Activated T-cell treated with anti-CD3 and anti-CD28 coated beads for 1 hour (primary cell): ENCODE measurements at places on chromosomes 13 and 19.

DNA sequence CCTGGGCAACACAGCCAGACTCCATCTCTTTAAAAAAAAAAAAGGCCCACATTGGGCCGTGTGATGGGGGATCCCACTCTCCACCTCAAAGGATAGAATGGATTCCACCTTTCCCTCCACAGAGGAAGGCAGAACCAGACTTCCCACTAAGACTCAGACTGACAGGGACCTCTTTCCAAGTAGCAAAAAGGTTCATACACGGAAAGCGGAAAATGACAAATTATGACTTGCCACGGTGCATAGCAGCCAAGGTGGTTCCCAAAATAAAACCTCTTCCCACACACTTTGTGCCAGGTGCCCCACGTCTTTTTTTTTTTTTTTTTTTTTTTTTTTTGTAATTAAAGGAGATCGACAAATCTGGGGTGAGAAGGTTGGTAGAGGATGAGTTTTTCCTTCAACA, 14.4 kb upstream of the TTYH1 start:
- no peak for DNase-seq

- DNase-seq = no peak
Measured at GRCh38 chr13:110456550-110456949, 105.0 kb downstream of the RAB20 start.

GRCh38 chr13:102651892-102652291, 43.0 kb downstream of the METTL21C start:
- no peak for DNase-seq

GRCh38 chr19:46661735-46662592, 982 bp upstream of the DACT3 start:
- peak; percentile 62 for DNase-seq

GRCh38 chr19:33468361-33469170, 53.0 kb downstream of the PEPD start:
- no peak for DNase-seq

- no peak for DNase-seq
Measured at GRCh38 chr19:50686310-50687032, 33.1 kb downstream of the SHANK1 start.

DNA sequence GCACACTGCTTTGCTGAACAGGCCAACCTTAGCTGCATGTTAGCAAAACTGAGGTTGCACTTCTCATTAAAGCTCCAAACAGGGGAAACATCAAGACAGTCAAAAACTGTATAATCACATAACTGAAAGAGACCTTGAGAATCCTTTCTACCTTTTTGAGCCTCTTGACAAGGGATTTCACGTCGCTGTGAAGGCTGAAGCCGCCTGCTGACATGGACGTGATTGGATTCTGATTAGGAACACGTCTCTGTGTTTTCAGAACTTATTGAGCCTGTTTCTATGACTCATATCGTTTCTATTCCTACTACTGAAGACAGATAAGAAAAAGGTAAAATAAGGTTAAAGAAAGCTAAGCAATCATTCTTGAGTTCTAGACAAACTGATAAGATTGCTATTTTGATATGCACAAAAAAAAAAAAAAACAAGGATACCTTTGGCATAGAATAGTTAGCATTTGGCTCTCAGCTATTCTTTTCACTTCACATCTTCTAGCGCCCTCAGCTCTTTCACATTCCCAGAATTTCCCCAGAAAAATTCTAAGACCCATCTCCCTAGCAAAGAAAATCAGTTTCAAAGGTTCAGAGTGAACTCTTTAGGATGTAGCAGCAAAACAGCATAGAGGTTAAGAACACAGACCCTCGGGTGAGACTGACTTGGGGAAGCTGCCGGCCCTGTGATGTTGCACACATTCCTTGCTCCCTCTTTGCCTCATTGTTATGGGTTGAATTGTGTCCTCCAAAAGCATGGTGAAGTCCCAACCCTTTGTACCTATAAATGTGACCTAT, 81.6 kb downstream of the DOCK9 start:
- no peak for DNase-seq

GRCh38 chr19:46471116-46471733, at the start of gene PNMA8A:
TSS of gene PNMA8A (minus strand) at chr19:46471563. CDS start at chr19:46471035, 528 bp downstream.
- no peak for DNase-seq

DNA sequence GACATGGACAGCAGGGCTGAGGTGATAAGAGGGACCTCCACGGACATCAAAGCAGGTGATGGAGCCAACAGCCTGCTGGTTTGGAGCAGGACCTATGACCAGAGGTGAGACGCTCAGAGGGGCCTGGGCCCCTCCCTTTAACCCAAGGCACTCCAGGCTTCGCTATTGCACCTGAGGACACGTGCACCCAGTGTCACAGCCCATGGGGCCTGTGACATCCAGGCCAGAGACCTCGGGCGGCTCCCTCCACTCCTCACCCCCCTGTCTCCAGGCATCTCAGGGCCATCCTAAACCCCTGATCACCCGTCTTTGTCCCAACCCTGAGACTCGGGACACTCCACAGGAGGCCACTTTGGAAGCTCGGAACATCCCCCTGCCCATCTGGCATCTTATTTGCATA, 12.9 kb downstream of the ADGRE5 start:
- DNase-seq = no peak

DNA sequence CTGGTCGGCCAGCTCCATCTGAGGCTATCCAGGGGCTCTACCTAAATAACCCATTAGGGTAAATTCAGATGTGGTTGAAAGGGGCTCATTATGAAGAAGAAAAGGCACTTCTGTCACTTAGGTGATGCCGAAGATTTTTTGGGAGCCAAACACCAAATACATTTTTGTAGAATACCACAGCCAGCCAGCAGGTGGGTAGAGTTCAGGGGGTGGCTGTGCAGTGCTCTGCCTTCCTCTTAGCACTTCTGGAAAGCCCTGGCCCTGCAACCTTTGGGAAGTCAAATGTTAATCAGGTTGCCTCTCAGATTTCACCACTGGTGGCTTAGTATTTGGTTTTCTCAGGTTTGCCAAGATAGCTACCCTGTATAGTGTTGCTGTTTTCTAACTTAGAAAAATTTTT, 18.5 kb upstream of the GPR18 start:
- DNase-seq = no peak

DNA sequence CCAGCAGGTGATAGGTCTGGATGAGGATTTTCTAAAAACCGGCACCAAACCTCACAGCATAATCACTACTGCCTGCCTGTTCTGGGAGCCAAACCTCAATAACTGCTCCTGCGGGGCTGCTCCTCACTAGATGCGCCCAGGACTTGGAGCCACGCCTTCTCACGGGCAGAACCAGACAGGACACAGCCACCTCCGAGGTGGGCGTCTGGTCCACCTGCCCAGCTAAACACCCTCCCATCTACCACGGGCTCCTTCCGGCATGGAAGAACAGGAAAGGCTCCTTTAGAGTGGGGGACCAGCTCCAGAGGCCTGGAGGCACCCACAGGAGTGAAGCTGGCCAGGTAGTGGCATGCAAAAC, 73.5 kb downstream of the PEPD start:
- DNase-seq = no peak

DNA sequence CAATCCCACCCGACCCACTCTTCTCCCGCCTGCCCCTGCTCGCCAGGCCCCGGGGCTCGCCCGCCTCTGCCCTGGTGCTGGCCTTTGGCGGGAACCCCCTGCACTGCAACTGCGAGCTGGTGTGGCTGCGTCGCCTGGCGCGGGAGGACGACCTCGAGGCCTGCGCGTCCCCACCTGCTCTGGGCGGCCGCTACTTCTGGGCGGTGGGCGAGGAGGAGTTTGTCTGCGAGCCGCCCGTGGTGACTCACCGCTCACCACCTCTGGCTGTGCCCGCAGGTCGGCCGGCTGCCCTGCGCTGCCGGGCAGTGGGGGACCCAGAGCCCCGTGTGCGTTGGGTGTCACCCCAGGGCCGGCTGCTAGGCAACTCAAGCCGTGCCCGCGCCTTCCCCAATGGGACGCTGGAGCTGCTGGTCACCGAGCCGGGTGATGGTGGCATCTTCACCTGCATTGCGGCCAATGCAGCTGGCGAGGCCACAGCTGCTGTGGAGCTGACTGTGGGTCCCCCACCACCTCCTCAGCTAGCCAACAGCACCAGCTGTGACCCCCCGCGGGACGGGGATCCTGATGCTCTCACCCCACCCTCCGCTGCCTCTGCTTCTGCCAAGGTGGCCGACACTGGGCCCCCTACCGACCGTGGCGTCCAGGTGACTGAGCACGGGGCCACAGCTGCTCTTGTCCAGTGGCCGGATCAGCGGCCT, 4.1 kb downstream of the LRFN3 start:
- DNase-seq = no peak

DNA sequence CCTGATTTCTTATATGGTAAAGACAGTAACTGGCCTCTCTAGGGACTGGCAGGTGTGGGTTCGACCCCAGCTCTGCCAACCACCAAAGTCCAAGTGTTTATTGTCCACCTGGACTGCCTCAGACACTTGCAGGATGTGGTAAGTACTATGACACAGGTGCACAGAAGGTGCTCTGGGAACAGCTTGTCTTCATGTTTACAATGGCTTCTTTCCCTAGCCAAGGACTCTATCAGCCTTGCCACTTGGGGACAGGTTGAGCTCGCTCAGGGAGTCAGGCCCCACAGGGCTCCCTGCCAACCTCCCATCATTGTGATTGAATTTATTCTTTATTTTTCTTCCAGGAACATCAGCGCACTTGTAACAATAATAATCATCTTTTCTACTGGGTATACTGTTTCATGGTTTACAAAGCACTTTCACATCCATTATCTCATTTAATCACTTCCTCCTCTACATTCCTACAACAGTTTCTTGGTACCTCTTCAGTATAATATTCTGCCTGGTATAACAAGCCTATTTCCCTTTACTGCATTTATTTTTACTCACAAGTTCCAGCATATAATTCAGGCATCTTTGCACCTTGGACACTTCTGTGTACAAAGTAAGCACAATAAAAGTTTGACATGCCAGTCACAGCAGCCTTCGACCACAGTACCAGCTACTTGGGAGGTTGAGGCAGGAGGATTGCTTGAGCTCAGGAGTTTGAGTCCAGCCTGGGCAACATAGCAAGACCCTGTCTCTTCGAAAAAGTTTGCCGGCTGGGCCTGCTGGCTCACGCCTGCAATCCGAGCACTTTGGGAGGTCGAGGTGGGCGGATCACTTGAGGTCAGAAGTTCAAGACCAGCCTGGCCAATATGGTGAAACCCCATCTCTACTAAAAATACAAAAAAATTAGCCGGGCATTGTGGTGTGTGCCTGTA, 24.2 kb upstream of the GATAD2A start:
- DNase-seq = no peak

- DNase-seq = no peak
Measured at GRCh38 chr13:93476175-93476574, 249.6 kb downstream of the GPC6 start.
